Skeletal muscle cell (primary cell): ENCODE measurements at places on chromosomes 6 and 20.

GRCh38 chr6:5626727-5627426, 365.6 kb downstream of the FARS2 start:
- no peak for DNase-seq

GRCh38 chr6:106783640-106784566, 154.5 kb downstream of the QRSL1 start:
- no peak for DNase-seq

- no peak for DNase-seq
Observed at GRCh38 chr20:48209102-48209501, 423.8 kb upstream of the SULF2 start.

DNA sequence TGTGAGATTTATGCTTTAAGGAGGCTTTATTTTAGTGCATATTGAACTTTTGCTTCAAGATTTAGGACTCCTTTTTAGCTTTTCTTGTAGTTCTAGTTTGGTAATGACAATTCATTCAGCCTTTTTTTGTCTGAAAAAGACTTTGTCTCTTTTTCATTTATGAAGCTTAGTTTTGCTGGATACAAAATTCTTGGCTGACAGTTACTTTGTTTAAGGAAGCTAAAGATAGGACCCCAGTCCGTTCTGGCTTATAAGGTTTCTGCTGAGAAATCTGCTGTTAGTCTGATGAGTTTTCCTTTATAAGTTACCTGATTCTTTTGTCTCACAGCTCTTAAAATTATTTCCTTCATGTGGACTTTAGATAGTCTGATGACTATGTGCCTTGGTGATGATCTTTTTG, 142.8 kb upstream of the B3GAT2 start:
- DNase-seq = no peak

DNA sequence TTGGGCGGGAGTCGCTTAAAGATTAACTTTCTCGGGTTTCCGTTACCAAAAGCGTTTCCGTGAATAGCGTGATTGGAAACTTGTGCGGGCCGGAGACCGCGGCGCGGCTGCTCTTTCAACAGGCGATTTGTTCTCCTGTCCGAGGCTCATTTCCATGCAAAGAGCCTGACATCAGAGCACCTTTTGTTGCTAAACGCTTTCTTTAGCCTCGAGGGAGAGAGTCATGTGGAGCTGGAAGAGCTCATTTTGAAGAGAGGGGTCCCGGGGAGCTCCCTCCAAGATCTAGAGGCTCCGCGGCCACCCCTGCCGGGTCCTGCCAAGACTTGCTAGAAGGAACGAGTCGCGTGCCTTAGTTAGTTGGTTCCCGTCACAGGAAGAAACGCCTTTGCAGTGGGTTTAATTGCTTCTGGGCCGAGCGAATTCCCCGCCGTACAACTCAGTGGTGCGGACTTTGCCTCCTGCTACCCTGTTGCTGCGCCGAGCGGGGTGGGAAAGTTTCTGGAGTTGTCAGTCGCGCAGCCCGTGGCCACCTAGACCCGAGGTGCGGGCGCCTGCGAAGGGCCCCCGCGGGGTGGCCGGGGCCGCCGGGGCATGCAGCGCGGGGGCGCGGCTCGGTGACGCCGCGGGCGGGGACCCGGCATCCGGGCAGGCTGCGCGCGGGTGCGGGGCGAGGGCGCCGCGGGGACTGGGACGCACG, at the start of gene SASH1:
TSS of gene SASH1 (plus strand) at position 489 of the 697 bp plus-strand sequence. CDS start 230 bp downstream, outside the sequence.
- no peak for DNase-seq

DNA sequence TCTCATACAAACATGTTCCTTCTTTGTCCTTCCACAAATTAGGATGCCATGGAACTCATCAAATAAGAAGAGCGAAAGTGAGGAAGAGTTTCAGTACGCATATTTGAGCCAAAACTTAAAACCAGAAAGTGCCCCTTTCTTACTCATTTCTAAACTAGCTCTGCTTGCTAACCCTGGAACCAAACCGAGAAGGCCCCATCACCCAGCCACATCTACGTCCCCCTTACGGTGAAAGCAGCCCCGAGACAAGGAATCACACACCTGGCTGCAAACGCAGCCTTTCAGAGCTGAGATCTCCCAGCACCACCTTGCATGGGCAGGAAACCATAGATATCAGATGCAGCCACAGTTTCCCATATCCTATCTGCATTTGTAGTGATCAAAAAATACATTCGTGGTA, 28.5 kb downstream of the TRERF1 start:
- DNase-seq = no peak

DNA sequence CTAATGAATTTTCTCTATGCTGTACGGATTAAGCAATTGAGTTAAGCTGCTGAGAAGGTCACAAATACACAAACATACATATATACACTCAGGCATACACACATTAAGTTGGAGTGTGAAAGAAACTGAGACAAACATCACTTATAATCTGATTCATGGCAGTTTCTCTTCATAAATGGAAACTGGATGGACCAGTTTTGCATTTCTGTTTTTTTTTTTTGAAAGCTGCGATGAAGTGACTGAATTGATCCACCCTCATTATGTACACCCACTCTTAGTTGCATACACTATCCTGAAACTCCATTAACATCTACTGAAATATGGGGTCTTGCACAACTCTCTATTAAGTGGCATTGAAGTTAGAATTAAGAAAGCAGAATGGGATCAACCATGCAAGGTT, 32.9 kb upstream of the TENT5A start:
- no peak for DNase-seq

- DNase-seq = no peak
Observed at GRCh38 chr6:45911691-45912090, 104.0 kb downstream of the CLIC5 start.

- peak; percentile 22 for DNase-seq
Observed at GRCh38 chr6:122869437-122870024, 80.5 kb downstream of the SMPDL3A start.

DNA sequence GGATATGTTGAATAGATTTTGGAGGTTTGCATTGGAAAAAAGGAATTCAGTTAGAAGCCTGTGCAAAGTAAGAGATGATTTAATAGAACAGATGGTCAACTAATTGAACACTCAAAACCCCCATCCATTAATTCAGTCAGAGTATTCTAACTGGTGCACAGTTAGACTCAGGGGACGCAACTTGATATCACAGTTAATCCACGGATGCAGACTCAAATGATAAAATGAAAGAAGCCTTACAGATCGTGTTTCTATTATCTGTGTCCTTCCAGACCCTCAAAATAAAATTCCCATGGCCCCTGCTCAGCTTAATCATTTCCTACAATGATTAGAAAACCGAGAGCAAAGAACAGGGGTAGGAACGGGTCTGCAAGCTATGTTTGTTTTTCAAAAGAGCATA, 45.4 kb upstream of the DTNBP1 start:
- no peak for DNase-seq

DNA sequence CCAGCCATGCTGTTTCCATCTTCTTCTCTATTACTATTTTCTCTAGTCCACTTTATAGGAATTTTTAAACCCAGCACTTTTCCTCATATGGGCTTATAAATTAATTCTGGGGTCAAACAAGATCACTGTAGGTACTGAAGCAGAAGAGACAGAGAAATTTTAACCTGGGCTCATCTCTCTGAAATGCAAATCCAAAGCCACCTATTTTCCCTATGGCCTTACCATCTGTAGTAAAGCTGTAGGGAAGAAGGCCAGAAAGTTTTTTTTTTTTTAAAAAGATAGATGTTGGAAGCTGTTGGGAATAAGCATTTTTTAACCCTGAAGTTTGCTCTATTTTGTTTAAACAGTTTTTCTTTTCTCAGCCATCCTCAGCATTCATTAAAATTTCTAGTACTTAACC, 367.4 kb downstream of the CD109 start:
- no peak for DNase-seq

DNA sequence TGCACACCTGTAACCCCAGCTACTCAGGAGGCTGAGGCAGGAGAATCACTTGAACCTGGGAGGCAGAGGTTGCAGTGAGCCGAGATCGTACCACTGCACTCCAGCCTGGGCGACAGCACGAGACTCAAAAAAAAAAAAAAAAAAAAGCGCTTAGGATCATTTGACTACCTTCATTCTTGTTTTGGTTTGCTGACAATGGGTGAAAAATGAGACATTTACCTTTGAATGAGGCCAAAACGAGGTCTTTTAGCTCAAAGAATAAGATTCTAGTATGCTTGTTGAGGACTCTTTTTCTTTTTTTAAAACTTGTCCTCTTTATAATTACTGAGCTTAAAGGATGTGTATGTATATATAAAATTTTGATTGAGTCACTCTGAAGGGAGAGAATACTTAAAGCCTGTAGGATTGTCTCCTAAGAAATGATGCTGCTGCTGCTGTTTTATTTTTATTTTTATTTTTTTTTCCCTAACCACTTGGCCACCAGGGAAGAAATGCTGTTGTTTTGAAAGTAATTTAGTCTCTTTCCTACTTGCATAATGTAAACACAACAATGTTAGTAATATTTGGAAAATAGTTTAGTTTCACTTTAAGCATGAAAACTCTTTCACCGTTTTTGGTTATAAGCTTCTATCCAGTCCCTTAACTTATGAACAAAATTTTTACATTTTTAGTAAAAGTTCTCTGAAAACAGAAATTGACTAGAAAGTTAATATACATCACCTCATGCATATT, 7.9 kb downstream of the UBR2 start:
- no peak for DNase-seq

GRCh38 chr6:134175532-134176263, 123.3 kb upstream of the SLC2A12 start:
- DNase-seq = no peak

DNA sequence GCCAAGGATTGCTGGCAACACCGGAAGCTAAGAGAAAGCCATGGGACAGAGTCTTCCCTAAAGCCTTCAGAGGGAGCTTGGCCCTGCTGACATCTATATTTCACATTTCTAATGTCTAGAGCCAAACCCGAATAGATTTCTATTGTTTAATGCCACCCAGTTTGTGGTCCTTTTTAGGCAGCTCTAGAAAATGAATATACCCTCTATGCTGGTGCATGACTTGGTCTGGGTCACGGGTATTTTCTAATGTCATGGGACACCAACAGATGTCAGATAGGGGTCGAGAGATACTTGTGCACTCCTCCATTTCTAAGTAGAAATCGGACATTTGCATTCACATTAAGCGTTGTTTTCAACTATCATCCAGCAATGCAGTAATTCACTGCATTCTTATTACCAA, 37.0 kb upstream of the SOX4 start:
- DNase-seq = no peak

GRCh38 chr6:14232889-14233288, 115.3 kb downstream of the CD83 start:
- no peak for DNase-seq

GRCh38 chr20:35305682-35306556, 13.7 kb upstream of the FAM83C start:
- peak; percentile 99 for DNase-seq

DNA sequence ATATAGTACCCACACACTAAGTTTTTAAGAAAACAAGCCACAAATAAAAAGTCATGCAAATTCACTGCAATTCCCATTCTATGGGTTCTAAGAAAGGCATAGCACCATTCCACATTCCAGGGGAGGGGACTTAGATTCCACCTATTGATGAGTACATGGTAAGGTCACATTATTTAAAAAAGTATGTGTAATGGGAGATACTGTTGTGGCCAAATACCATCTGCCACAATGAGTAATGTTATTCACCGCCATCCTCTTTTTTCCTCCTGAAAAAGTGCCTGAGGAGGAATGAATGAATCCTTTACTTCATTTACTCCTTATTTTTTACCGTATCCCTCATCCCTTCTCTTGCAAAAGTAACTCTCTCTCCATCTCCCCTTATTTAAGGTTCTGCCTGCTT, 27.0 kb upstream of the ADGRF1 start:
- no peak for DNase-seq

GRCh38 chr6:129596522-129596921, 113.5 kb downstream of the ARHGAP18 start:
- no peak for DNase-seq

DNA sequence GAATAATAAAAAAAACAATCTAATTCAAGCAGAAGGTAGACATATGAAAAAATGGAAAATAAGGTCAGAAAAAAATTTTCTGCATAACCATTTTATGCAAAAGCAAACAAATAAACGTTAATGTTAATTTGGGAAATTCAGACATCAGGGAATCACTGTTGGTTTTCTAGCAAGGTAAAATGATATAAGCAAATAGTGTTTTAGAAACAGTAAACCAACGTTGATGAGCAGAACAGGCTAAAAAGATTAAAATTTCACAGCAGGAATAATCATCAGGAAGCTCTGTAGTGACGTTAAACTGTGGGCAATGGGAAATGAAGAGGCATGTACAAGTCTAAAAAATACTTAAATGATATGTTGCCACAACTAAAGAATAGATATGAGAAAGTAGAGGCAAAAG, 54.5 kb upstream of the HMGCLL1 start:
- DNase-seq = no peak

DNA sequence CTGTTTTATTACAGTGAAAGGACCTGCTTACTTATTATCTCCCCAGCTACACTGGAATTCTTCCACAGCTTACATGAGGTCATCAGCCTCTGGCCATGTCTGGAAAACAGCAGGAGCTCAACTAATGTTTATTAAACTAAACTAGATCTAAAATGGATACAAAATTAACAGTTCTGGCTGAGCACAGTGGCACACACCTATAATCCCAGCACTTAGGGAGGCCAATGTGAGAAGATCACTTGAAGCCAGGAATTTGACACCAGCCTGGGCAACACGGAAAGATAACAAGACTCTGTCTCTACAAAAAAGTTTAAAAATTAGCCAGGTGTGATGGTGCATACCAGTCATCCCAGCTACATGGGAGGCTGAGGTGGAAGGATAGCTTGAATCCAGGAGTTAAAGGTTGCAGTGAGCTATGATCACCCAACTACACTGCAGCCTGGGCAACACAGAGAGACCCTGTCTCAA, 220.8 kb upstream of the MARCKS start:
- no peak for DNase-seq

DNA sequence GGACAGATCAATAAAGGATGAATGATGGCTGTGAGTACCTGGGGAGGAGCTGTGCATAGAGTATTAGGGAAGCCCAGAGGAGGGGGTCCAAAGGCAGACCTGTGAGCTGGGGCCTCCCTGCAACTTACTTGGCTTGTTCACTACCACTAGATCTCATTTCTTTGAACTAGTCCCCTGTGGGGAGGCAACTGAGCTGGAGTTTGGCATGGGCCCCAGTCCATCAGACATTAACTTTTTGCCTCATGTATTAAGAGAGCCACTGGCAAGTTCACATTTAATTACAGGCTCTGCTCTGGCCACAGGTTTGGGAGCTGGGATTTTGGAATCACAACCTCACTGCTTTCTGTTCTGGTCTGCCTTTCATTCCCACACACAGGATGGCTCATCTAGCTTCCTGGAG, 254.1 kb downstream of the PRL start:
- no peak for DNase-seq

DNA sequence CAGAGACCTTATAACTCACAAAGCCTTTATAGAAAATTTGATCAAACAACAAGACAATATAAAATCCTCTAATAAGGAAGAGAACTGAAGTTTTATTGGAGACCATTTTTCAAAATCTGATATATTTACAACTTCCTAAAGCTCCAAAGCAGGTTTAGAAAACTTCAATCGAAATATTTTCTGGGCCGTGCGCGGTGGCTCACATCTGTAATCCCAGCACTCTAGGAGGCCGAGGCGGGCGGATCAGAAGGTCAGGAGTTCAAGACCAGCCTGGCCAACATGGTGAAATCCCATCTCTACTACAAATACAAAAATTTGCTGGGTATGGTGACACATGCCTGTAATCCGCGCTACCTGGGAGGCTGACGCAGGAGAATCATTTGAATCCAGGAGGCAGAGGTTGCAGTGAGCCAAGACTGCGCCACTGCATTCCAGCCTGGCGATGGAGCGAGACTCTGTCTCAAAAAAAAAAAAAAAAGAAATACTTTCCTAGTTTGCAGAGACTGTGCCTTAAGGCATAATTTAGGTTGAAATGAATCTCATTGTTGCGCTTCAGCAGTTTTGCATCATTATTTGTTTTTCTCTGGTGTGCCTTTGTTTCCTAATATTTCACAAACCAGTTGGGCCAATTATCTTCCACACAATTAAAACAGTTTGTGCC, 60.6 kb upstream of the ASIP start:
- DNase-seq = no peak
